ENCODE measurements at places on chromosomes 3 and 15.

DNA sequence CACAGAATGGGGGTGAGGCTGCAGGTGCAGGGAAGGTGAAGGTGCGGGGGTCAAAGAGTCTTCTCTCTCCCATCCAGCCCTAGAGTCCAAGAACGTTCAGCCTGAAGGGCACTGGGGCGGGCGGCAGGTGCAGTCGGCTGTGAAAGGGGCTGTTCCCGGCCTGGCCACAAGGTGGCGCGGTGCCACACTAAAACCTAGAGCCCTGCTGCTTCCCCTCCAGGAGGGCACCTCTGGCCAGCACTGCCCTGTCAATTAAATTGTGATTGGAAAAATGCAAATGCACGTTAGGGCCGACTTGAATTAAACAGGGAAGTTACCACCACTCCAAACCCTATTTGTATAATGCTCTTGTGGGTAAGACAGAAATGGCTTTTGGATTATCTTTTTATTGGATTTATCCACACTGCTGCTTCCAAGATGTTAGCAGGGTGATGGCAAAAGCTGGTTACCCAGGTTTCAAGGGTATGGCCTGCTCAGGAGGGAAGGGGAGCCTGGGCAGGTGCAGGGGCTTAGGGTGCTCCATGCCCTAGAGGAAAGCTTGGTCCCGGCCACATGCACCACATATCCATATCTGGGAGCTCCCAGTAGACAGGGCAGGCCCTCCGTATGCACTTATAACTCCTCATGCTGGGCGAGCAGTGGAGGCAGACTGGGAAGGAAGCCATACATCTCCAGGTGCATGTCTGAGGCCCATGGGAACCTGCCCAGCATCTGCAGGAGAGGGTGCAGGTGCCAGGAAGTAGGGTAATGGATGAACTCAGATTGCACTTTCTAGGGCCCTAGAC is 119.8 kb downstream of the ADCY5 start:
- DNase-seq: no peak

- DNase-seq: no peak
Observed at GRCh38 chr3:106589311-106589942, 720.6 kb upstream of the CBLB start.

GRCh38 chr3:4987538-4988296 is 8.5 kb downstream of the BHLHE40 start:
- DNase-seq: no peak

DNA sequence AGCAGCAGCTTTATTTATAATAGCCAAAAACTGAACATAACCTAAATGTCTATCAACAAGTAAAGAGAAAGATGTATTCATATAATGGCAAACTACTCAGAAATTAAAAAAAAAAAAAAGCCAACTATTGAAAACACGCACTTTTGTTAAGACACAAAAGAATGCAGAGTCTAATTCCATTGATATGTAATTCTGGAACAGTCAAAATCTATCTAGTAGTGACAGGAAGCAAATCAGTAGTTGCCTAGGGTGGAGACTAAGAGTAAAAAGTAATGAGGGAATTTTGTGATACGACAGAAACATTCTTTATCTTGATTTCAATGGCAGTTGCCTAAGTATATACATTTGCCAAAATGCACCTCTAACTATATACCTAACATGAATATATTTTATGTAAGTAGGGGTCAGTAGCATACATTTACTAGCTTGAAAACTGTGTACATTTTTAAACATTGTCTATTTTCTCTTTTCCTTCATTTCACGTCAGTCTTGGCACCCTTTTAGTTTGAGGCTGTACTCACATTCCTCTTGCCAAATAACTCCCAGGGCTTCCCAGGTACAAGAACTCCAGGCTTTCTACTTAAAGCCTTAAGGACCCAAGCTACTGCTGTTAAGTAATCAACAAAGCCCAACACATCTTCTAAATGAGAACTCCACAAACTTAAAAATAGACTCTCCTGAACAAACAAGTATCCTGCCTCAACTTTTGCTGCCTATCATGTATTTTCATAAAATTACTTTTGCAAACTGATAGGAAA is 54.7 kb downstream of the ADAM10 start:
- DNase-seq: no peak

DNA sequence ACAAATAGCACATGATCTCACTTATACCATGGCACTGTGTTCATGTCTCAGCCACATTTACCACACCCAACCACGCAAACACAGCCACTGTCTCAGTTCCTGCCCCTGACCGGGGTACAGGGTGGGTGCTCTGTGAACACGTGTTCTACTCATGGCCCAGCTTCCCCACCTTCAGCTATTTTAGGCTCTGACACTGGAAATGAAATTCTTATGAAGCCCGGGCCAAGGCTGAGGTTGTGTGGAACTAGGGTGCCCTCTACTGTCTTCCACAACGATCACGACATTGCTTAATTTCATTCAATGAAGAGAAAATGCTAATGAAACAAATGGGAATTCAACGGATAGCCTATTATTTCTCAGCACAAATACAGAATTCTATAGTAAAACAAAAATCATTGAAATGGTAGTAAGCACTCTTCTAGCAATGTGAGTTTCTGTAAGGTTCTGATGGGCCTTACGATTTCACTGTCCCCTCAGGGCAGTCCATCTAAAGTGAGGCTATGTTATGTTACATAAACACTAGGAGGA is 2.1 kb upstream of the GABRA5 start:
- peak; percentile 9 for DNase-seq

GRCh38 chr3:29486096-29486495 is 205.2 kb downstream of the RBMS3 start:
- DNase-seq: no peak
